K562 (cell line): ENCODE measurements at places on chromosomes 1 and 21.
A peak's percentile ranks its signal among the peaks of the same experiment; 100 is the strongest.

DNA sequence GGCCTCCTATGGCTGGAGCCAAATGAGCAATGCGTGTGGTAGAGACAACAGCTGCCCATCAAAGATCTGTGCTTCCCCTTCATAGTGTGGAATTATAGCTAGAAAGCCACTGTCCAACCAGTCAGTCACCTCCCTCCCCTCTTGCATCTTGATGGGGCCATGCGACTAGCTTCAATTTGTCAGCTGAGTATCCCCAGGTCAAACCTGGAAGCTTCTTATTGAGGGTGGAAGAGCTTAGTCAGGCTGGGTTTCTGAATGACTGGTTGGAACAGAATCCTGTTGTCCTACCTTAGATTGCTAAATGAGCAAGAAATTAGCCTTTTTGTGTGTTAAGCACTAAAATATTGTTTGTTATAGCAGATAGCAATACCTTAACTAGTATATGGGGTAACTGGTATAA is 625.4 kb downstream of the PTPRC start:
- no peak for DNase-seq

DNA sequence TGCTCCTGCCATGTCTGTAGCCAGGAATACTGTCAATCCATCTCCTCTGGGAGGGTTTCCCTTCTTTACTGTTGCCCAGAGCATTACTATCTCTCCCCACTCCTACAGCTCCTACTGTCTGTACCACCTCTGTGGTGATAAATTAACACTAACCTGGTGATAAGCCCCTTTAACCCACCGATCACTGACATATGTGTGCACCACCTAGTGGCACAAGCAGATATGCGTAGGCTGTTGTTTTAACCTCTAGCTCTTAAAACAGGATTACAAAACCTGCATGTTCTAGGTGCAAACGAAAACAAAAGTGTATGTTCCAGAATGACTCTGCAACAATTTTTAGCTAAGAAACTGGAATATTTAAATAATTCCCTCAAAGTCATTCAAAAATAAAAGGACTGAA is 93.9 kb upstream of the BEND5 start:
- DNase-seq = no peak

- no peak for DNase-seq
Observed at GRCh38 chr1:240701412-240701811, 89.5 kb upstream of the GREM2 start.

DNA sequence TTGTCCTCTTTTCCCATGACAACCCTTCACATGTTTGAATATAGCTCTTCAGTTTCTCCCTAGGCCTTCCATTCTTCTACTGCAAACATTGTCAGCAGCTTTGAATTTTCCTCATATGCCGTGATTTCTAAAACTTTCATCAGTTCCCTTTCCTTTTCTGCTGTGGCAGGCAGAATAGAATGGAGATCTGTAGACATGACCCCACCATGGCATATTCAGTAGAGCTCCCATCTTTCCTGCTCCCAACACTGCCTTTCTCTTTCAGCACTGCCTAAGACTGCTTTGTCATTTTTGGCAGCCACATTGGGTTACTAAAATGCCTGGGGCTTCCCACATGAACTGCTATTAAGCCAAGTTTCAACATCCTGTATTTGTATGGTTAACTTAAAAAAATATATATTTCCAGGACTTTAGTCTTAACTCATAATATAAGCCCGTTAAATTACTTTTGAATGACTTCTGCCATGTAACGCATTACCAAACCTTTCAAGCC is 60.9 kb downstream of the TBX19 start:
- no peak for DNase-seq

GRCh38 chr1:230028602-230029223 is 38.3 kb upstream of the GALNT2 start:
- no peak for DNase-seq

DNA sequence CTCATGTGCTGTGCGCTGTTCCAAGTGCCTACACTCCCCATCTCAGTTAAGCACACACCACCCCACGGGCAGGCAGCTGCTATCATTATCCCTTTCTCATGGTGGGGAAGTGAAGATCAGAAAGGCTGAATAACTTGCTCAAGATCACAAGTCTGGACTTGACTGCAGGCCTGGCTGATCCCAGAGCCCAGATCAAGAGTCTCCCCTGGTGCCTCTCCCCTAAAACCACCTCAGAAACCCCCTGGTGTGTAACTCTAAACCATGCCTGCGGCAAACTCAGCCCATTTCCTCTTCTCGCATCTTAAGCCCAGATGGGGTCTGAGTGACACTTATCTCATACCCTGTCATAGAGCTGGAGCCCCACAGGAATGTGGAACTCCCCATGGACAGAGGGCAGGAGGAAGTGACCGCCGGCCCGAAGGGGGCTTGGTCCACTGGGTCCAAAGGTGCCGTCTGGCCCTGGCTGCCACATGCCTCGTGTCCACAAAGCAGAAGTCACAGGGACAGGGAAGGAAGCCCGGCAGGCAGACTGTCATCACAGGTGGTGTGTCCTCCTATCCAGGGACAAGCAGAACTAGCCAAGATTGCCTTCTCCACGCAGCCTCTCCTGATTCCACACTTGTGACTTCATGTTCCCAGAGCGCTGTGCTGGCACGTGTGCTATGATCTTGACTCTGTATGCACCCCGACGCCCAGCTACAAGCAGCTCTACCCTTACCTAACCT is 92.1 kb downstream of the SYF2 start:
- DNase-seq = no peak

GRCh38 chr1:232222614-232223013 is 407.3 kb downstream of the SIPA1L2 start:
- DNase-seq = no peak

GRCh38 chr1:151309811-151310323 is 17.3 kb downstream of the PI4KB start:
- no peak for DNase-seq

DNA sequence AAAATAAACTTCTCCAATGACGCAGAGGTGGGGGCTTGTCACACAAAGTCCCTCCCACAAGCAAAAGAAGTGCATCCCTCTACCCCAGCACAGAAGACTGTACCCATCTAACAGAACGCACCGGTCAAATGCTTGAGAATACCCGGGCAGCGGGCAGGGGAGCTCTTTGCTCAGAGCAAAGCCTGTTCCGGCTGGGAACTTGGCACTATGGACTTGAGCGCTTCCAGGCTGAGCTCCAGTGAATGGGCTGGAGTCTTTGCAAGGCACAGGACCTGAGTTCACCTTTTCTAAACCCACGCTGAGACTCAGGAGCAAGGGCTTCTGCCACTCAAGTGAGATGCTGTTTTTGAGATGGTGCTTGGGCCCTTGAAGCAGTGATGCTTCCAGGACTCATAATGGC is 20.3 kb downstream of the RHBG start:
- no peak for DNase-seq

DNA sequence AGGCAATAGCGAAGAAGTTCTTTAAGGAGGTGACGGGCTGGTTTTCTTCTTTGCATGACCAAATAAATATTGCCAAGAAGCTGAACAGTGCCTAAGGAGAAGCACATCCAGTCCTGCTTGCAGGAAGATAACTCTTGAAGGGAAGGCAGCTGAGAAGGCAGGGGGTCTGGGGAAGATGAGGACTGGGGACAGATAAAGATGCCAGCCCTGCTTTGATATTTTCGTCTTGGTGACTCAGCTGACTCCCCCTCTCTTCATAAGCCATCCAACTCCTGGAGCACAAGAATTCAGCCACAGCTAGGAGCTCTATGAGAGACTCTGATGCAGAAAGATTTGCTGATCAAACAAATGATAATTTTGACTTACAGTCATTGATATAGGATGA is 3.4 kb downstream of the CFAP45 start:
- DNase-seq = no peak

DNA sequence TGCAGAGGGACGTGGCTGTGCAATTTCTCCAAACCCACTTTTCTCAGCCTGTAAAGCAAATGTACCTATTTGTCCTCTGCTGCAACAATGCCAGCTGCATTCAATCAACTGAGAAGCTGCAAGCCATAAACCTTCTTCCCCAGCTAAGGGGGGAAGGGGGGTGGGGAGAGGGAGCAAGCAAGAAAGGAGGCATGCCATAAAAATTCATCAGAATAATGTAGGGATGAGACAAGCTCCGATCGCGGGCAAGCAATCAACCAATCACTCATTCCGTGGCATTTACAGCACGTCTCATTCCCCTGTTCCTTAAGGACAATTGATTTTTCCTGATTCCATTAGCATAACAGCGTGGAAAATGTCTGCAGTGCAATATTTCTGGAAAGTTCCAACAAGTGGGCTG is 144.8 kb downstream of the DMRTA2 start:
- no peak for DNase-seq

- no peak for DNase-seq
Observed at GRCh38 chr1:229535230-229535629, 23.3 kb downstream of the ABCB10 start.

DNA sequence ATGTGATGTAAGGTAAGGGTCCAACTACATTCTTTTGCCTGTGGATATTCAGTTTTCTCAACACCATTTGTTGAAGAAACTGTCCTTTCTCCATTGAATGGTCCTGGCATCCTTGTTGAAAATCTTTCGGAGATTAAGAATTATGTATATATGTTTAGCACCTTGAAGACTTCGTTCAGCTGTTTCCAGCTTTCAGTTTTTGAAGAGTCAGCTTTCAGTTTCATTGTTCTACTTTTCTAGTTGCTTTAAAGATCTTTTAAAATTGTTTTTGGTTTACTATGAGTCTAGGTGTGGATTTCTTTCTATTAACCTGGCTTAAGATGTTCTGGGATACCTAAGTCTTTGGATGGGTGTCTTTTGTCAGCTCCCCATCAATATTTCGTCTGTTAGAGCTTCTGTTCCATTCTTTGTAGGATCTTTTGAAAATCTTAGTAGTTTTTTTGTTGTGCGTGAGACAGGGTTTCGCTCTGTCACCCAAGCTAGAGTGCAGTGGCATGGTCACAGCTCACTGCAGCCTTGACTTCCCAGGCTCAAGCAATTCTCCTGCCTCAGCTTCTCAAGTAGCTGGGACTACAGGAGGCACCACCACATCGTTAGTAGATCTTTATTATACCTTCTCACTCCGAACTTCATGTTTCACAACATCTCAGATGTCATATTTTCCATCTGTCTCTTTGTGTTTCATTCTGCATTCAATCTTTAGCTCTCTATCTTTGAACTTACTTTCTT is 353.5 kb upstream of the B3GALT2 start:
- no peak for DNase-seq

GRCh38 chr1:98203466-98203865 is 282.6 kb upstream of the DPYD start:
- DNase-seq = no peak

GRCh38 chr1:211382714-211383480 is 56.3 kb downstream of the TRAF5 start:
- DNase-seq = peak; percentile 99

GRCh38 chr1:10644307-10645128 is 151.9 kb downstream of the CASZ1 start:
- peak; percentile 75 for DNase-seq

DNA sequence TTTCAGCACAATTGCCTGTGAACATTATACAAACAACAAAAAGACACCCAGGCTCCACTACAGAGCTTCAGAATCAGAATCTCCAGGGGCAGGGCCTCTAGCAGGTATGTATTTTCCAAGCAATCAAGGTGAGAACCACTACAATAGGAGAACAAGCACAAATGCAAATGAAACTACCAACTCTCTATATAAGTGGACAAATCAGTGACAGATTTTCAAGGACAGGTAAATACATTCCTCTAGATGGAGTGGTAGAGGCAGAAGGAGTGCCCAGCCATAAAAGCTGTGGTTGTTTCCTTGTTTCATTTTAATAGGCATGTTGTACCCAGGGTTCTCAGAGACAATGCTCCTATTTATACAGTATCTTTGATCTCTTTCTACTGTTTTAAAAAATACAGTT is 20.1 kb upstream of the CCDC17 start:
- DNase-seq = no peak

GRCh38 chr1:31393463-31393862 is 19.6 kb upstream of the SERINC2 start:
- DNase-seq = no peak

DNA sequence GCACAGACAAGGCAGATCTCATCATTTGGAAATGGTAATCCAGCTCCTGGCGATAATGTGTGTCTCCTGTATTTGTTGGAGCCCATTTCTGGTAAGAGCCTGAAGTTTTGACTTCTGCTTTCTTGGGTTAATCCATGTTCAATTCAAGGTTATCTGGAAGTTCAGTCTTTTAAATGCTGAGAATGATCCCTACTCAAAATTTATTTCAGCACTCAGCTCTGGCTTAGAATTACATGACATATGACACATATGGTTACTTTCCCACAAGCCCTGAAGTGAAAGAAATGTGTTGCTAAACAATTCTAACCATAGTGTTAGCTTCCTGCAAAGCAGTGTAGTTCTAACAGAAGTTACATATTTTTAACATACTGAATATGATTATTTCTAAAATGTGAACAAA is 2.7 kb downstream of the PTGFR start:
- DNase-seq = no peak

DNA sequence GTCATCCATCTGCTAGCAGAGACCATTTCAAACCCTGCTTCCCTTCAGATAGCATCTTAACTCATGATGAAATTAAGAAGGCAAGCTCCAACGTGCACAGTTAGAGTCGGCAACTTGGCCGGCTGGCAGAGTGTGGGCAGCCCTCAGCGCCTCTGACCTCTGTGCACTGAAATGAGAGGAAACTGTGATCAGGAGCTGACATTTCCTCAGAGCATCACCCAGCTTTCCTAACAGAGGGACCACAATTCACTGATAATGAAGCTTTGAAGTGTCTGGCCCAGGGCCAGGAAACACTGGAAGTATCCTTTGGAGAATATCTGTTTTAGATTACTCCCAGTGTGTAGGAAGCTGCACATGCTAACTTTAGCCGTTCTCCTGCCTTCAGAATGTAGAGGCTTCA is 145.0 kb upstream of the ZC3H11B start:
- no peak for DNase-seq

- DNase-seq = peak; percentile 79
Observed at GRCh38 chr1:6208723-6209660, 3.1 kb downstream of the RNF207 start.

- no peak for DNase-seq
Observed at GRCh38 chr1:107934578-107934977, 30.4 kb downstream of the VAV3 start.

DNA sequence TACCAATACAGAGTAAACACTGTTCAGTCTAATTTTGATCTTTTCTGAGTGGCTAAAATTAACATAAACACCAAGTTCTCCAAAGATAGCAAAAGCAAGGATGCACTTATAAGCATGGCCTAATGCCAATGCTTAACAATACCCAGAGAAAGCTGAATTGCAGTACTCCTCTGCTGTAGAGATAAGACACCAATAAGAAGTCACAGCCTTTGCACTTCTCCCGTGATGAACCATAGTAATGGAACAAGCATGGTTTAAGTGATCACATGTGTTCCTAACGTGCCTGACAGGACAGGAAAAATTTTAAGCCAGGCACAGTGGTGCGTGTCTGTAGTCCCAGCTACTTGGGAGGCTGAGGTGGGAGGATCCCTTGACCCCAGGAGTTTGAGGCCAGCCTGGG is 5.6 kb downstream of the PRDX1 start:
- no peak for DNase-seq
